Thoracic aorta endothelial cell (primary cell): ENCODE measurements at places on chromosomes 3 and 15. TPM values are rescaled to one million over a fixed set of nuclear protein-coding genes. Genes with fewer than 3 reads are reported as not detected.

Gene HESX1
- 0.40 and 0.43 TPM in 2 replicates for total RNA-seq

Gene CSPG5
- 0.40 and 0.79 TPM in 2 replicates for total RNA-seq

Gene TMF1
- 43.1 and 46.7 TPM in 2 replicates for total RNA-seq

Gene NPHP3
- 46.5 and 55.2 TPM in 2 replicates for total RNA-seq

Gene SOX2
- not detected in 2 replicates for total RNA-seq

Gene SKIC8
- 73.8 and 75.7 TPM in 2 replicates for total RNA-seq
